ENCODE measurements at places on chromosomes 6 and 20. TPM values are rescaled to one million over a fixed set of nuclear protein-coding genes. Genes with fewer than 3 reads are reported as not detected.

- no peak for DNase-seq
- H3K27ac ChIP-seq, result no peak overlapping the region
- H3K4me3 ChIP-seq, result no peak overlapping the region
These were observed 551.1 kb upstream of the SYNCRIP start for GRCh38 chr6:86193821-86194220.

- H3K27ac ChIP-seq, result no peak overlapping the region
- H3K4me3 ChIP-seq, result no peak overlapping the region
- H3K27me3 ChIP-seq, result peaks cover 2% of the 10 kb centered on the region
- no peak for DNase-seq
These were observed 76.2 kb downstream of the ALDH8A1 start for GRCh38 chr6:134873500-134874388.

- no peaks in the 10 kb centered on the region for H3K27me3 ChIP-seq
- peak overlapping the region; percentile 26 for H3K27ac ChIP-seq
- H3K4me3 ChIP-seq, result no peak overlapping the region
- H3K4me1 ChIP-seq, result peaks cover 48% of the 10 kb centered on the region
- H3K36me3 ChIP-seq, result peaks cover 33% of the 10 kb centered on the region
- no peak for DNase-seq
These were observed 89.7 kb downstream of the INSM1 start for GRCh38 chr20:20457392-20458126.

GRCh38 chr6:156407334-156407733 is 369.8 kb upstream of the ARID1B start:
- H3K36me3 ChIP-seq, result no peaks in the 10 kb centered on the region
- H3K27me3 ChIP-seq, result peaks cover 17% of the 10 kb centered on the region
- H3K27ac ChIP-seq, result no peak overlapping the region
- H3K4me1 ChIP-seq, result no peaks in the 10 kb centered on the region
- no peak overlapping the region for H3K4me3 ChIP-seq

- H3K4me1 ChIP-seq, result peaks cover 18% of the 10 kb centered on the region
- no peak overlapping the region for H3K27ac ChIP-seq
- H3K4me3 ChIP-seq, result no peak overlapping the region
- H3K36me3 ChIP-seq, result no peaks in the 10 kb centered on the region
- no peak for DNase-seq
These were observed 40.8 kb upstream of the ATXN1 start for GRCh38 chr6:16802071-16802470.

- H3K4me1 ChIP-seq, result no peaks in the 10 kb centered on the region
- H3K27ac ChIP-seq, result no peak overlapping the region
- no peak overlapping the region for H3K4me3 ChIP-seq
- H3K27me3 ChIP-seq, result no peaks in the 10 kb centered on the region
These were observed 34.6 kb upstream of the PXDC1 start for GRCh38 chr6:3786141-3786540.

DNA sequence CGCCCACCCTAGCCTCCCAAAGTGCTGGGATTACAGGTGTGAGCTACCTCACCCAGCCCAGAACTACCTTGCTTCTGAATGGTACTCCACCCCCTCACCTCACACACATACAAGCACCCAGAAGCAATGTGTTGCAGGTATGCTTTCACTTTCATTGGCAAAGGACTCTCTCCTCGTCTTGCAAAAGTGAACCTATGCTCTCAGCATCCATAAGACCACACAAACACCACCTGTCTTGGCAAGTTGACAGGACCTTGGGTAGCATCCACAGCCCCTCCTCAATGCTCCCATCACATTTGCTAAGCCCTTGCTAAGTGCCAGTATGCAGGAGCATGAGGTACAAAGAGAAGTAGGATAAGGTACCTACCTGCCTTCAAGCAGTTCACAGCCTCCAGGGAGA is 3.7 kb downstream of the KIF13A start:
- peaks cover 9% of the 10 kb centered on the region for H3K4me1 ChIP-seq
- no peak overlapping the region for H3K27ac ChIP-seq
- peaks cover 4% of the 10 kb centered on the region for H3K36me3 ChIP-seq
- H3K4me3 ChIP-seq, result no peak overlapping the region

- no peak overlapping the region for H3K27ac ChIP-seq
- no peak overlapping the region for H3K4me3 ChIP-seq
- no peaks in the 10 kb centered on the region for H3K36me3 ChIP-seq
- peaks cover 11% of the 10 kb centered on the region for H3K27me3 ChIP-seq
- no peak for DNase-seq
These were observed 23.1 kb downstream of the ELOVL2 start for GRCh38 chr6:11021003-11021402.

DNA sequence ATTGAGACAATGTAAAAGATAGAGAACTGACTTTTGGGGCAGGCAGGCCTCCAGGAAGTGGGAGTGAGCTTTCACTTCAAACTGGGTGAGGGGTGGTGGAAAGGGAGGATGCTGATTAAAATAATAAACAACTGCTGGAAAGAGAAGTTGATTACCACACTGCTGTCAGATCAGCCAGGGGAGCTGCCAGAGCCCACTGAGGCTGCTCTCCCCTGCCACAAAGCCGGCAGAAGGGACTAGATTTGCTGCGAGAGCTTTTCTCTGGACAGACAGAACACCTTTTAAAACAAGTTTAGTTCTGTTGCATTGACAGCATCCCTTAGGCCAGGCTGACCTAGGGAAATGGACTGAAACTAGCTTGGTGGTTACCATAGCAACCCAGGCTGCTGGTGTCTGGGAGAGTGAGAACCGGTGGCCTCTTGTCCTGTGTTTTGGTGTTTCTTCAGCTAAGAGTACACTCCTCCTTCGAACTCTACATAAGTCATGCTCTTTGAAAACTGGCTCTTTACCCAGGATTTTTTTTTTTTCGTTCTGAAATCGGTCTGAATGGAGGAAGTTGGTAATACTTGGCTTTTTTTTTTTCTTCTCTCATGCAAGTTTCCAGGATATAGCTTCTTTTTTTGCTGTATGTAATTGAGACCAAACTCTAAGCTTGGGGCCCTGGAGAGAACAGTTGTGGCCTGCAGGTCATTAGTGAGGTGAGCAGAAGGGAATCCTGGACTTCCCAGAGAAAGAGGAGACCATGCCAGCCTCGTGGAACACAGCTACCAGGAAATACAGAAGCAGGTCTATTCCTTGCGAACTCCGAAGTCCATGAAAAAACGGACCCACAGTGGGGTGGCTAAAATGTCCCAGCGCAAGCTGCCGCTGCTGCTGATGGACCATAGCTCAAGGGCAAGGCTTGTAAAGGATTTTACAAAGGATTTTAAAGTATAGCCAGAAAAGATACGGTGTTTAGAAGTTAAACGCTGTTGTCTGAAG is 374.4 kb downstream of the UTRN start:
- no peaks in the 10 kb centered on the region for H3K36me3 ChIP-seq
- peak; percentile 3 for DNase-seq
- peak overlapping the region; percentile 15 for H3K4me3 ChIP-seq
- peak overlapping the region; percentile 69 for H3K27ac ChIP-seq

DNA sequence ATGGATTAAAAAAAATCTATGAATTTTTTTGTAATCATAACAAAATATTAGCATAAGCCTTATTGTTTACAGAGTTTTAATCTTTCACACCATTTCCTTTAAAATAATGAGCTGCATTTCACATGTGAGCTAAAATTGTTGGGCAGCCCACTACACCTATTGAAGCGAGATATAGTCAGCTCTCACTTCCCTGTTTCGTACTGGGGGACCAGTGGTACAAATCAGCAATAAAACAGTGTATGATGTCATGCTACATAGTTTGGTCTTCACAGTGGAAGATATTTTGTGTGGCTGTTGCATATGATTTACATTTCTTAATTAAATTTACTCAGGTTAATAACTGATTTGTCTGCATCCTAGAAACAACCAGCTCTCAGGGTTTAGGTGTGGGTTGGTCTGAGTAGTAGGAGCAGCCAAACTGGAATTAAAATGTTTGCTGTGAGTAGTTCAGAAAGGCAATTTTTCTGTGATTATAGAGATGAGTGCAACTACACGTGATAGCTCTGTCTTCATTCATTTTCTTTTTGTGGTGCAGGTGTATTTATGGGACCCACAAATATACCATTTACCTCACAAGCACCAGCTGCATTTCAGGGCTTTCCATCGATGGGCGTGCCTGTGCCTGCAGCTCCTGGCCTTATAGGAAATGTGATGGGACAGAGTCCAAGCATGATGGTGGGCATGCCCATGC is 99.3 kb downstream of the B3GAT2 start:
- no peak overlapping the region for H3K4me3 ChIP-seq
- H3K4me1 ChIP-seq, result no peaks in the 10 kb centered on the region
- no peak overlapping the region for H3K27ac ChIP-seq
- H3K36me3 ChIP-seq, result peaks cover 15% of the 10 kb centered on the region

DNA sequence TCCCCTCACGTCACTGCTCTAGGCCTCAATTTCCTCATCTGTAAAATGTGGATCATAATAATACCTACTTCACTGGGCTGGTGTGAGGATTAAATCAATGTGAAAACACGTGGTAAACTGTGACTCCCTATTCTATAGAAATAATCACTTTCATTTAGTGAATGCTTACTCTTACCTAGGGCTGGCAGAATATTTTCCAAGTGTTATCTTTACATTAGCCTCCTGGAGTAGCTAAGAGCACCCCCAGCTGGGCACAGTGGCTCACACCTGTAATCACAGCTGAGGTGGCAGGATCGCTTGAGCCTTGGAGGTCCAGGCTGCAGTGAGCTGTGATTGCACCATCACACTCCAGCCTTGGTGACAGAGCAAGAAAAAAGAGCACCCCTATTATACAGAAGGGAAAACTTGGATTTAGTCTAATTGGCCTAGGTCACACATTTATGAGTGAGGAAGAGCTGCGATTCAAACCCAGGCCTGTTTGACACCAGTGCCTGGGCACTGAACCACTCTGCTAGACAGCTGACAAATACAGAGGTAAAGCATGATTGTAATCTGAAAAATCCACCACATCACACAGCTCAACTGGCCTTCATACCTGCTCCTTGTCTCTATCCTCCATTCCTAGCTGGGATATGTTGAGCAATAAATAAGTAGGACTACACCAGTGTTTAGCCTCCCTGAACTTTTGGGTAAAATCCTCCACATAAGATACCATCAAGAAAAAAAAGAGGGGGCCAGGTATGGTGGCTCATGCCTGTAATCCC is 1.4 kb upstream of the SNTA1 start:
- H3K36me3 ChIP-seq, result no peaks in the 10 kb centered on the region
- DNase-seq, result no peak

DNA sequence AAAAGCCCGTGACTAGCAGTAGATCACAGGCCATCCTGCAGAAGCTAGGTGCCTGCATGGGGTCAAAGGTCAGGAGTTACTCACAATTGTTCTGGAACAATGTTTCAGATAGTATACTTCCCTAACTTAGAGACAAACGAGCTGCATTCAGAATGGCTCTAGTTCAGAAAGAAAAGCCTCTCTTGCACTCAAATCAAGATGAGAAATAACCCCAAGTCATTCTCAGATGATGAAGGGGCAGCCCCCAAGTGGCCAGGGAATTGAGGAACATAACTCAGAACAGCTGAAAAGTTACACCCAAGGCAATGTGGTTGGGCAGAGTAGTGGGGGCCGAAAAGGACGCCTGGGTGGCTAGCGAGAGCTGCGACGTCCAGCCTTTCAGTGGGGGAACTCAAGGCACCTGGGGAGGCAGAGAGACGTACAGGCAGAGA is 27.8 kb downstream of the FYN start:
- DNase-seq, result no peak
- H3K36me3 ChIP-seq, result peaks cover 34% of the 10 kb centered on the region
- H3K4me3 ChIP-seq, result peak overlapping the region; percentile 8
- no peaks in the 10 kb centered on the region for H3K27me3 ChIP-seq
- no peak overlapping the region for H3K27ac ChIP-seq
- H3K4me1 ChIP-seq, result peaks cover 17% of the 10 kb centered on the region

- DNase-seq, result no peak
- no peak overlapping the region for H3K4me3 ChIP-seq
- H3K4me1 ChIP-seq, result no peaks in the 10 kb centered on the region
- H3K27ac ChIP-seq, result no peak overlapping the region
- no peaks in the 10 kb centered on the region for H3K36me3 ChIP-seq
These were observed 678.6 kb downstream of the MAFB start for GRCh38 chr20:40010483-40010882.

GRCh38 chr6:16956361-16956760 is 145.5 kb upstream of the STMND1 start:
- DNase-seq, result no peak
- H3K4me3 ChIP-seq, result no peak overlapping the region
- peaks cover 14% of the 10 kb centered on the region for H3K4me1 ChIP-seq
- H3K27ac ChIP-seq, result peak overlapping the region; percentile 59
- peaks cover 3% of the 10 kb centered on the region for H3K27me3 ChIP-seq

DNA sequence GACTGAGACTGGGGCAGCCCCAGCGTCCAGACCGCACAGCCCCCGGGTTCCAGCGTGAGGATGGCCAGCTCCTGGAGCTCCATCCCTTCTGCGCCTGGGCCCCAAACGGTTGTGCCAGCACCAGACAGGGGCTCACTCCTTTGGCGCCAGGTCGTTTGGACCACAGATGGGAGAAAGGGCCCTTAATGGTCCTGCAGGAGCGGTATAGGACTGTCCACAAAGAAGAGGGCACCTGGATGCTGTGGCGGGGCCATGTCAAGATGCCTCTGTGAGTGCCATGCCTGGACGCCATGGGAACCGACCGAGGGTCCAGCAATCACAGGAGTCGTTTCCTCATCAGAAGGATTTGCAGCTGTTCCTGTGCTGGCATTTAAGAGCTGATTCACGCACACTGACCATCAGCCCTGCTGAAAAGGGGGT is 82.7 kb downstream of the DLL1 start:
- no peak for DNase-seq
- no peaks in the 10 kb centered on the region for H3K4me1 ChIP-seq
- H3K4me3 ChIP-seq, result no peak overlapping the region
- H3K36me3 ChIP-seq, result no peaks in the 10 kb centered on the region

- no peaks in the 10 kb centered on the region for H3K36me3 ChIP-seq
- DNase-seq, result no peak
- no peaks in the 10 kb centered on the region for H3K4me1 ChIP-seq
These were observed 30.5 kb upstream of the RIPPLY2 start for GRCh38 chr6:83822629-83823169.

DNA sequence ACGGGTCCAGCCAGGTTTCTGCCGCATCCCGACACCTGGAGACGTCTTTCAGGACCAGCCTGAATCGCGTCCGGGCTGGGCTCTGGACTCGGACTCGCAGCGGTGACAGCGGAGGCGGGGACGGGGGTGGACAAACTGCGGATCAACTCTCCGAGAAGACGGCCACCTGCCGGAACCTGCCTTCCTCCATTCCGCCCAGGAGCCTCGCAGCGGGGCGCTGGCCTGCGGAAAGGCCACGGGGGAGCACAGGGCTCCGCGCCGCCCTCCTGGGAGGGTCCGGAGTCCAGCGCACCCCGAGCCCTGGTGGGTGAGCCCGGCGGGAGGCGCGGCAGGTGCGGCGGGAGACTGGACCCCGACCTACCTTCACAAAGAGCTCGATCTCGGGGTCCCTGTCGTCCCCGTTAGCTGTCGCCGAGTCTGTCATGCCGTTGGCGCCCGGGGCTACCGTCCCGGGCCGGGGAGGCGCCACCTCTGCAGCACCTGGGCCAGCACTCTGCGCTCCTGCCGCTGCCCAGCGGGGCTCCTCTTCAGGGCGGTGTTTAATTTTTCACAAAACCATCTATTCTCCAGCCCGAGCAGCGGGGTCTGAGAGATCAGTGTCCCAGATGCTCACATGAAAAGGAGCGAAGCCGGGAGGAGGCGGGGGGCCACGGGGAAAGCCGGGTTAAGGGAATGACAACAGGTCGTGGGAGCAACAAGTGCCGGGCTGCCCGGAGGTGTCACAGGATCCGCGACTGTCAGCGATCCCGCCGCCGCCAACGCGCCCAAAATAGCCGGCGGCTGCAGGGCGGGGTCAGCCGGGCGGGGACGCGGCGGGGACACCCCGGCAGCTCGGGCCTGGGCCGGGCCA is at the start of gene CLIC5:
TSS of gene CLIC5 (minus strand) at position 742 of the 850 bp plus-strand sequence. CDS start at position 424, 318 bp downstream.
- H3K4me1 ChIP-seq, result peaks cover 54% of the 10 kb centered on the region
- H3K36me3 ChIP-seq, result peaks cover 7% of the 10 kb centered on the region
- peak within 1 kb of the TSS; percentile 67 for H3K27ac ChIP-seq
- peak; percentile 11 for DNase-seq
- H3K27me3 ChIP-seq, result peaks cover 26% of the 10 kb centered on the region
- H3K4me3 ChIP-seq, result peak within 1 kb of the TSS; percentile 88

PLA2G7 gene
- not detected for total RNA-seq

MMP24 gene
- total RNA-seq, result not detected

OR2H2 gene
- total RNA-seq, result not detected

NKAIN2 gene
- total RNA-seq, result not detected

CAGE1 gene
- total RNA-seq, result 0.13 TPM

NPEPL1 gene
- 20.6 TPM for total RNA-seq
